ENCODE measurements at places on chromosomes 11 and 22. TPM values are rescaled to one million over a fixed set of nuclear protein-coding genes. Genes with fewer than 3 reads are reported as not detected.

GRCh38 chr11:82675838-82676237, 57.8 kb downstream of the FAM181B start:
- no peak for DNase-seq

DNA sequence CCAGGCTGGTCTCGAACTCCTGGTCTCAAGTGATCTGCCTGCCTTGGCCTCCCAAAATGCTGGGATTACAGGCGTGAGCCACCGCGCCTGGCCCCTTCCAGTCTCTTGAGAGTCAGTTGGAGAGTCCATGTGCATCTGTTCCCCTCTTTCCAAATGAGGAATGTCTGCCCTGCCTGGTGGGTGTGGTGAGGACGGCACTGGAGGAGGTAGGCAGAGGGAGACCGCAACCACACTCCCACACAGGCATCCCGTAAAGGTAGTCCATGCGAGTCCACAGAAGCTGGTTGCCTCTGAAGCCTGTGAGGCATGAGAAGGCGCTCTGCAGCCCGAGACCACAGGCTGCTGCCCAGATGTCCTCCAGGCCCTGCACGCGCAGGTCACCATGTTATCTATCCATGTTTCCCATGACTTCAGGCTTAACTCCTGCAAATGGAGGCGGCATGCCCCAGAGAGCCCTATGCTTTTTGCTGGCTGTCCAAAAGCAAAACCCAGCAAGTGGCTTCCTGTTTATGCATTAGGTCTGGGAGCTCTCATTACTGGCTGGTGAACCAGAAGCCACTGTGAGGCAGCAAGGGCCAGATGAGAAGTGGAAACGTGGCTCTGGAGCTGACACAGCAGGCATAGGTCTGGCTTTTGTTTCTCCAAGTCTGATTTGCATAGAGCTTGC, 43.4 kb downstream of the GRIK4 start:
- DNase-seq, result no peak

DNA sequence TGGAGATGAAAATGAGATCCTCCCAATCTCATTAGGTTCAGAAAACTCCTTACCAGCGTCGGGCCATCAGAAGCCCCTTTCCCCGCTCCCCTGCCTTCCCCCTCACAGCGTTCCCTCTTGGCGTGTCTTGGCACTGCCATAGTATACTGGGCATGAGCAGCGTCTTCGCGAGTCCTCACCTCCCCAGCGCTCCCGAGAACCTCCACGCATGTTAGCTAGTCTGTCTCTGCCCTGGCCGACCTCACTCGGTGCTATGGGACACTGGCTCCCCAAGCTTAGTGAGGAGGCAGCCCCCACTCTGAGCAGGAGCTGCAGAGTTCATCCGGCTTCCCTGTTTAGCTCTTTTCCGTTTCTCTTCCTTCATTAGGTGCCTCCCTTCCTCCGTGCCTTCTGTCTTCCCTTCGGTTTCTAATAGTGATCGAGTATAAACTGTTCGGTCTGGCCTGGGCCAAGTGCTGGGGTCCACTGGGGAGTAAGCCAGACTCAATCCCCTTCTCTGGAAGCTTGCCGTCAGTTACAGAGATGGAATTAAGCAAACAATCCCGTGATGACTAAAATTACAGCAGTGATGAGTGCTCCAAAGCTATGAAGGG, 63.8 kb upstream of the OPCML start:
- no peak for DNase-seq

- no peak for DNase-seq
These were observed 27.6 kb downstream of the TP53I11 start for GRCh38 chr11:44923115-44923514.

GRCh38 chr11:128933481-128934178, 9.0 kb downstream of the TP53AIP1 start:
- no peak for DNase-seq

GRCh38 chr11:20021212-20021611, 139.1 kb downstream of the DBX1 start:
- no peak for DNase-seq

DNA sequence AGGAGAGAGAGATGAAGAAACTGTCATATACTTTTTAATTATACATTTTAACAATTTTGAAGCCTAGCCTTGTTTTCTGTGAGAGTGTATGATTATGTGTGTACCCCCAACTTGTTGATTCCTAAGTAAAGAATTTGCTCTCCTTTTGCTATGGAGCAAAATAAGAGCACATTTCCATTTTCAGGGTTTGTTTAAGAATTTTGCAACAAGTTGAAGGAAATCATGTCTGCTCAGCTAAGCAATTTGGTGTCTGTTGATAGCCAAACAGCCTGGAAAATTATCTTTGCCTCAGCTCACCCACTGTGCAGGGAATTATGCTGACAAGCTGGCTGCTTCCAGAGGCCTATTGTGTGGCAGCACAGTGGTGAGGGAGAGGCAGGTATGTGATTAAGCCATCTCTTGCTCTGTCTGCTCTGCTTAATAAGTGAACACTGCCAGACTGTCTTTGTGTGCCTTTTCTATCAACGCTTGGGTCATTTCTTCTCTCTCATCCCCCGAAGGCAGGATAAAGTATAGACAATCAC, 135.1 kb upstream of the TTC12 start:
- no peak for DNase-seq

GRCh38 chr22:33405194-33405593, 347.0 kb upstream of the SYN3 start:
- no peak for DNase-seq

DNA sequence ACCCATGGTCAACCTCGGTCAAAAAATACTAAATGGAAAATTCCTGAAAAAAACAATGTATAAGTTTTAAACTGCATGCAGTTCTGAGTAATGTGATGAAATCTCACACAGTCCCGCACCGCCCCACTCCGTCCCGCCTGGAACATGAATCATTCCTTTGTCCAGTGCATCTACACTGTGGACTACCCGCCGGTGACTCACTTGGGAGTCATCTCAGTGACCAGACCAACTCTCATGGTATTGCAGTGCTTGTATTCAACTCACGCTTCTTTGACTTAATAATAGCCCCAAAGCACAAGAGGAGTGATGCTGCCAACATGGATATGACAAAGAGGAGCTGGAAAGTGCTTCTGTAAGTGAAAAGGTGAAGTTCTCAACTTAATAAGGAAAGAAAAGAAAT, 48.8 kb downstream of the ARHGAP32 start:
- no peak for DNase-seq

DNA sequence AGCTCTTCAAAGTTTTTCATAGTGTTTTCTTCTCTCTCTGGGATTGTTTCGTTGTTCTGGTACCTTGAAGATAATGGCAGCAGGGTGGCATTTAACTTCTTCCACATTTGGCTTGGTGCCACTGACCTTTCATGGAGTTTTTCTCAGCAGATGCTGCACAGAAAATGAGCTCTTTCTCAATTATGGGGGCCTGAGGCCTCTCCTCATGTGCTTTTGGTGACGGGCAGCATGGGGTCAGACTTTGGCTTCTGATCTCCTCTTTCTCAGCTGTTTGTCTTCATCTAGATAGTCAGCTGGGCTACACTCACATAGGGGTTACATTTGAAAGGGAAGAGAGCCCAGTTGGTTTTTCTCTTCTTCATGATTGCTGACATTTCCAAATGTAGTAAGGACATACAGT, 76.3 kb downstream of the FAT3 start:
- DNase-seq, result no peak

- no peak for DNase-seq
These were observed 156.9 kb downstream of the DBX1 start for GRCh38 chr11:20003351-20003750.

- DNase-seq, result no peak
These were observed 514.1 kb downstream of the CNTN5 start for GRCh38 chr11:99534812-99535211.

DNA sequence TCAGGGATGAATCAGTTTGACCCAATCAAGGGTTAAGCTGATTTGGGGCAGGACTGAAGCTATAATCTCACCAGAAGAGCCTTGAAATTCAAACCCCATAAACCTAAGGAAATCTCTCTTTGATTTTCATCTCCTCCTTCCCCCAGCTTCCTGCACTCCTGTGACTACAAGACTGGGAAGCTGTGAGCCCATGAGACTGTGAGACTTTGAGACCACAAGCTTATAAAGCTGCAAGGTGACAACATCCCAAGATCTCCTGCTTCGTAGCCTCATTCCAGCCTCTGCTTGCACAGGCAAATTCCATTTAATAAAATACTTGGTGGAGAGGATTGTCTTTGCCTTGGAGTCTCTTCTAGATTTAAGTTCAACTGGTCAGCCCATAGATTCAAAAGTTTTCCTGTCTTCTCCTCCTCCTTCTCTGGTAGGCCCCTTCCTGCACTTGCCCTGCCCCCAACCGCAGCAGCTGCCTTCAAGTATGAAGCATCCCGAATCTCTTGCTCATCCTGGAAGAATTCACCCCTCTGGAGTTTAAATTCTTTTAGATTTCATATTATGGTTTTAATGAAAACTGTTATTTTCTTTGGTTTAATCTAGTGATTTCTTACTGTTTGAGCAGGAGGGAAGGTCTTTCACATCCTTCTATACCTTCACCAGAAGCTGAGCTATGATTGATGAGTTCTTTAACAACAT, 42.1 kb downstream of the PAMR1 start:
- no peak for DNase-seq

GRCh38 chr11:69211540-69211919, 55.8 kb downstream of the SMIM38 start:
- DNase-seq, result no peak

GRCh38 chr22:38397189-38398085, 57.6 kb downstream of the KCNJ4 start:
- no peak for DNase-seq

- DNase-seq, result no peak
These were observed 14.6 kb upstream of the CTSC start for GRCh38 chr11:88352139-88352538.

GRCh38 chr11:12274056-12274455, 103.3 kb upstream of the PARVA start:
- no peak for DNase-seq

DNA sequence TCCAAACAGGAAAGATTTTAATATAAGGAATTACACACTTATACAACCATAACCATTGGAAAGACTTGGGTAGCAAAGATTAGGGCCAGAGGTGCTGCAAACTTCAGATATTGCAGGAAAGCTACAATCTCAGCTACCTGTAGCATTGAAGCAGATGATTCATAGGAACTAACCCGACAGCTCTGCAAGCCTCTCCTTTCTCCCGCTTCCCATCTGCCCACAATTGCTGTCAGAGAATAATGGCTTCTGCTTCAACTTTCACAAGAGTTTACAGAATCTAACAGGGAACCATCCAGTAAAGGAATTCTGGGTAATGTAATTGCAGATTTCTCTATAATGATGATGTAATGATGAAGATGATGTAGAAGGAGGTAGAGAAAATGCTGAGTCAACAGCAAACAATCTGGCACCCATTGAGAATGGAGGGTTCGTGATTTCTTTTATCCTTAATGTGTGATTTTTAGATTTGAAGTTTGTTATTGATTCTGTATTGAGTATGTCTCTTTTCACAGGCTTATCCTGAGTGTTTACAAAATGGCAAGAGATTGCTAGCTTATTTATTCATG, 70.8 kb upstream of the USP47 start:
- DNase-seq, result no peak

- DNase-seq, result no peak
These were observed 404.4 kb upstream of the ANO3 start for GRCh38 chr11:25927411-25927953.

GRCh38 chr22:48863965-48864528, 963.6 kb downstream of the BRD1 start:
- DNase-seq, result no peak

DNA sequence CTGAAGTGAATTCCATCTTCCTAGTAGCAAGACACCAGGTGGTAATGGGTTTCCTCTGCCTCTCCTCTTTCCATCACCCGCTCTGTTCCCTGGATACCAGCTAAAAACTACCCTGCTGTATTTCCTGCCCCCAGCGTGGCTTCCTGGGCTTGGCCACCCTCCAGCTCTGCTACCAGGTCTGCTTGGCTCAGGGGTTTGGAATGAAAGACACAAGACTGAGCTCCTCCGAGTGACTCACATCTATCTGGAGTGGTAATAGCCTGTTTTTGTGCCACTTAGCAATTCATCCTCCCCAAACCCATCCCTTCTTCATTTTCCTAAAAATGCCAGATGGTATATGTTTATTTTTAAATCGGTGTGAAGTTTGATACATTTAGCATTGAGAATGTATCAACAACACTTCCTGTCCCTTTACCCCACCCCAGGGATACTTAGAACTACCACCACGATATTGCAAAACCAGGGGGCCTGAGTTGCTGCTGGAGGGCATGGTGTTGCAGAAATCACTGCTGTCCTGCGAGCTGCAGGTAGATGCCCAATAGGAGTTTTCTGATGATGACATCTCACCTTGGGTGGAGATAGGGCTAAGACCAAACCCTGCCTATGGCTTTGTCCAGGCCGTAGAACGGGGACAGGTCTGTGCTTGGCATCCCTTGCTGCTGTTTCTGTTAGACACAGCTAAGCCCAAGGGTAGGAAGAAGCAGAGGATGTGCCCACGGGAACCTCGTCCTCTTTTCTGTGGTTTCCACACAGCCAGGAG, 7.5 kb upstream of the MICAL3 start:
- DNase-seq, result no peak

MEI1 gene
- 0.33 TPM for total RNA-seq

TBX10 gene
- total RNA-seq, result not detected

RFPL1 gene
- total RNA-seq, result not detected

CAPN5 gene
- total RNA-seq, result 25.8 TPM

KLHL35 gene
- not detected for total RNA-seq

SLC25A18 gene
- total RNA-seq, result 18.8 TPM

OR4A16 gene
- not detected for total RNA-seq

AIFM3 gene
- total RNA-seq, result 0.75 TPM
